ENCODE measurements at places on chromosomes 5 and 9.

GRCh38 chr5:5658226-5658625 lies 235.7 kb downstream of the ICE1 start:
- DNase-seq = no peak

- no peak for DNase-seq
Measured at GRCh38 chr5:15234911-15235310, 265.1 kb upstream of the FBXL7 start.

DNA sequence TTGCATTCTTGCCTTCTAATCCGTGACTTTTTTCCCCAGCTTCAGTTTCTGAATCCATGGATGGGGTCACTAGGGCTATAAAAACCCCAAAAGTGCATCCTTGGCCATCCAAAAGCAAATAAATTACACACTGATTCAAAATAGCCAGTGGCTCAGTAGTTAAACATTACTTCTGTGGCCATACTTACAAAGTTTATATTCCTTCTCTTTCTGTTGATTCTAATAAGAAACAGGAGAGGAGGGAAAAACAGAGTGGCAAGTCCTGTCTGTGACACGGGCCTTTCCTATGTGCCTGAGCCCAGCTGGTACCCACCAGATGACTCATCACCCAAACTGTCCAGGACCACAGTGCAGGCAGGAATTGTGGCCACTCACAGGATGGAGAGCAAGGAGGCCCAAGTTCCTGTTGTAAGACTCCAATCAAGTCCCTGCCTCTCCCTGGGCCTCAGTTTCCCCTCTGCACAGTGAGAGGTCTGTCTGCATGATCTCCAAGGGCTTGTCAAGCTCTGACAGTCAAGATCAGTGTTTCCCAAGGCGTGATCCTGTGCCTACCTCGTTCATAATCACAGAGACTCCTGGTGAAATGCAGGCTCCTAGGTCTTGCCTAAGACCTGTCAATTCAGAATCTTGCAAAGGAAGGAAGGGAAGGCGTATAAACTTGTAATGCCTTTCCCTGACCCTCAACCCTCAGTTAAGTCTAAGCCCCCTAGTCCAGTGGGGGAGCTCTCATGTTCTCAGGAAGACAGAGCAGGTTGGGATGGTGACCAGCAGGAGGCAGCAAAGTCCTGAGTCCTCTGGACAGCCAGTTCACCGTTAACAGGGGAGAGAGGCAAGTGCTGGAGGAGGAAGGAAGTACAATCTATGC lies 29.5 kb downstream of the TNIP1 start:
- DNase-seq = no peak

DNA sequence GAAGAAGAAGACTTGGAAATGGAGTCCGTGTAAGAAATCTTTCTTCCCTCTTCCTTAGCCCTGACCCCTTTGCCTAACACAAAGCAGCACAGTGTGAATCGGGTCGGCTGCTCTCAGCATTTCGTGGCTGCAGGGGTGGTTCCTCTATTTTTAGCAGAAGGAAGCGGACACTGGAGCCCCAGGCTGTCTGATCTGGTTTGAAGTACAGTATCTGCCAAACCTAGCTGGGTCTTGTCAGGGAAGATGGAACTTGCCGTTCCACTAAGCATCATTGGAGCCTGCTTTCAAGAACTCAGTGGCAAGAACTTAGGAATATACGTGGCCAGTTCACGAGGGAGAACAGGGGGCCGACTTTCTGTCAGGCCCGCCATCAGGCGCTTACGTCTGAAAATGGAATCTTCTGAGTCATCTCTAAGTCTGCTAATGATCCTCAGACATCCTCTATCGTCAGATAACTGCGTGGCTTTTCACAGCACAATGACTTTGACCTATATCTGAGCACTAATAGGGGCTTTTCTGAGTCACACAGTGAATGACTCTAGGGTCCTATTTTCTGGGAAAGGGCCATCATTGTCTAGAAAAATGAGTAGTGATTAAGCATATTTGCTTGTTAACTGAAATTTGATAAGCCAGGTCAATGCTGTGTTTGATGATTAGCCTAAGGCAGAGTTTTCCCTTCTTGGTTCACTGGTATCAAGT lies 43.3 kb upstream of the NCS1 start:
- DNase-seq = peak; percentile 73

GRCh38 chr9:87007711-87008366 lies 60.5 kb upstream of the GAS1 start:
- no peak for DNase-seq

All from caudate nucleus (tissue), 63 donors.